GM06990 (cell line): ENCODE measurements at places on chromosomes 11 and 22.

DNA sequence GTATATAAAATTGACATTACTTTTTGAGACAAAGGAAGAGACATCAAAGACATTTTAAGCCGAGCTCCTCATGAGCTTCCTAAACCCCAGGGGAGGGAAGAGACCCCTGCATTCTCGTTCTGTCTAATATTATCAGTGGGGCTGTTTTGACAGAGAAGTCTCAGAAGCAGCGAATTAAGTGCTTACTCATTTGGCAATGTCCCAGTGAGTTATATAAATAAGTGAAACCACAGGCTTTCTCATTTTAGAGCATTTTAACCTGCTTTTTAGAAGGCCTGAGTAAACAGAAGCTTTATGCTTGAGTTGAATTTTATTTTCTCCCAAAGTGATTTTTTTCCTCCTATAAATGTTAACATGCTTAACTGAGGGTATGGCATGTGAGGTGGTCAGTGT lies 23.2 kb upstream of the C1QTNF4 start:
- no peak for DNase-seq

GRCh38 chr11:116375221-116375620 lies 397.6 kb downstream of the BUD13 start:
- no peak for DNase-seq

DNA sequence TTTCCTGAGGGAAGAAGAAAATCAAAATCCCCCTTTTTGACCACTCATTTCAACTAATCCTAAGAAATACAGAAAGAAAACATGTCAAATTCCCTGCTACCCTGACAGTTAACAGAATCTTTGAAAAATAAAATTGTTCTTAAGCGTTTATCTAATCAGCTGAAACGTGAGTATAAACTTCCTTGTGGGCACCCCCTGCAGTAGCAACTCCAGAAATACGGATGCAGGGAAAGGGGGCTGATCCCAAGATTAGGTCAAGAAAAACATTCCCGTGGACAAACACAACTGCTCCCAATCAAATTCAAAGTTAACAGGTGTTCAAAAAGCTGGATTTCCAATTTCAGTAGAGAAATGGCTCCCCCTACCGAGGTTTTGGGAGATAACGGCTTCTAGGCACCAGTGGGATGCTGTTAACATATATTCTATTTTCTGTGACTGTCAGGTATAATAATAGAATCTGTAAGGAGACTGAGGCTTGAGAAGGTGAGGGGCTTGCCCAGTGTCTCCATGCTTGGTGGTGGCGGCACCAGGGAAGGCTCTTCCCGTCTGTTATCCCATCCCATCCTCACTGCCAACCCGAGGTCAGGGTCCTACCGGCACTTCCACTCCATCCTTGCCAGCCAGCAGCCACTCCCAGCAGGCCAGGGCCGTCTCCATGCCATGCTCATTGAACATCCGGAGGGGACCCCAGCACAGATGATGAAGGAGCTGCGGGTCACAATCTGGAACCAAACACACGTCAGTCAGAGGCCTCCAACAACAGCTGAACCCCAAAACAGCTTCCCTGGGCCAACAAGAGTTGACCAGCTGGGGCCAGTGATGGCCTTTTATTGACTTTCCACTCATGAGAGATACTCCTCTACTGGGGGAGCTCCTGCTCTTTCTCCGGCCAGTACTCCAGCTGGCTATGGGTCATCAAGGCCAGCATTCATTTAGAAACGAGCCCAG lies 32.0 kb upstream of the SERPIND1 start:
- no peak for DNase-seq

GRCh38 chr11:65066805-65067291 lies 8.5 kb upstream of the NAALADL1 start:
- DNase-seq = no peak

GRCh38 chr22:50641696-50642607 lies 14.0 kb upstream of the ARSA start:
- no peak for DNase-seq

GRCh38 chr11:90391756-90392155 lies 168.9 kb upstream of the CHORDC1 start:
- DNase-seq = no peak

DNA sequence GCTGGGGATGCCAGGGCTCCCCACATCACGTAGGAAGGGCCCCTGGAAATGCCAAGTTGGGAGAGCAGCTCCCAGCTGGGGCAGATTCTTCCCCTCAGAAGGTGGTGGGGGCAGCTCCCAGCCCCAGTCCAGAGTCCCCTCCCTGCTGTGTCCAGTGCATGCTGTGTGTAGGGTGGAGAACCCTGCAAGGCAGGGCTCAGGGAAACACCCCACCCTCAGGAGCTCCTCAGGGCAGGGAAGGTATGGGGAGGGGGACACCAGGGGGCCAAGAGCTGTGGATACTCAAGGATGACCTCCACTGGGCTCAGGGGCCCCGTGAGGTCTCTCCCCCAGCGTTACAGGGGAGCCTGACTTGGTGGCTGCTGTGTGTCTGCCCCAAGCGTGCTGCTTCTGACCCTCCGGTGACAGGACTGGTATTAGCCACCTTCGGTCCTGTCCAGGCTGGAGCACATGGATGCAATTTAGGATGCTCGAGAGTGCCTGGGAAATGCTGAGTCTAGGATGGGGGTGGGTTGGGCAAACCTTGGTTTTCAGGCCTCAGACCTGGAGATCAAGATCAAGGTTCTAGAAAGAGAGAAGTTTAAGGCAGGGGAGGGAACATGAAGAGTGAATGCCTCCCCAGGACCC lies 16.1 kb upstream of the CABP7 start:
- no peak for DNase-seq

GRCh38 chr22:32103658-32104315 lies 55.3 kb downstream of the C22orf42 start:
- DNase-seq = no peak

- DNase-seq = no peak
These were observed 387.5 kb upstream of the NARS2 start for GRCh38 chr11:78961937-78962701.

- no peak for DNase-seq
These were observed 572.6 kb upstream of the LUZP2 start for GRCh38 chr11:23924226-23924625.
